CD4-positive, alpha-beta T cell treated with Interleukin-10 for 1 hour (primary cell): ENCODE measurements at places on chromosomes 4 and X.
A peak's percentile ranks its signal among the peaks of the same experiment; 100 is the strongest.

DNA sequence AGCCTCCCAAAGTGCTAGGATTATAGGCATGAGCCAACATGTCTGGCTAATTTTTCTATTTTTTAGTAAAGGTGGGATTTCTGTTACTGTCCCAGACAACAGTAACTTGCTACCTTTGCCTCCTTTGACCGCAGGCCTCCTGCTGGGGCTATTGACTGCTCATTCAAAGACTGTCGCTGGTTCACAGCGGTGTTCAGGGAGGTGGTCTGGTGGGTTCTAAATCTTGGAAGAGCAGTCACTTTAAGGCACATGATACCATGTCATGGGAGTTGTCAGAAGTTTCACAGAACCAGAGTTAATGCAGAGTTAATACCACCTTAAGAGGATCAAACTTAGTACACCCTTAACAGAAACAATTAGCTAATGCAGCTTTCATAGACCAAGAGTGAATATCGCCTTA lies 3.8 kb downstream of the ASMT start:
- DNase-seq = no peak

- DNase-seq = no peak
These were observed 173.9 kb downstream of the GRIA3 start for GRCh38 chrX:123357941-123358340.

DNA sequence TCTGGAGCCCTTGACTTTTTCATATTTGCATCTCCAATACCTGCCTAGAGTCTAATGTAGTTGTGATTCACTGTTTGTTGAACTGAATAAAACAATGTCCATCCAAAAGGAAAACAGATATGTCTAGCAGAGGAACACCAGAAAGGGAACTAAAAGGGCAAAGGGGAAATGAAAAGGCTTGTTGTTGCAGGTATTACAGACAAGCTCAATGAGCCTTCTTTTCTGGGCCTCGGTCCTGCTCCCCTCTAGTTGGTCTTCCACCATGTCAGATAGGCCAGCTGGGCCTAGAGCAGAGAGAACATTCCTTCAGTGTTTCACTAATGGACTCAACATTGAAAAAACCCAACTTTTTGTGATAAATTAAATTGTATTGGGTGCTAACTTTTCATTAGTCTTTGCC lies 55.4 kb downstream of the ZFX start:
- DNase-seq = no peak

DNA sequence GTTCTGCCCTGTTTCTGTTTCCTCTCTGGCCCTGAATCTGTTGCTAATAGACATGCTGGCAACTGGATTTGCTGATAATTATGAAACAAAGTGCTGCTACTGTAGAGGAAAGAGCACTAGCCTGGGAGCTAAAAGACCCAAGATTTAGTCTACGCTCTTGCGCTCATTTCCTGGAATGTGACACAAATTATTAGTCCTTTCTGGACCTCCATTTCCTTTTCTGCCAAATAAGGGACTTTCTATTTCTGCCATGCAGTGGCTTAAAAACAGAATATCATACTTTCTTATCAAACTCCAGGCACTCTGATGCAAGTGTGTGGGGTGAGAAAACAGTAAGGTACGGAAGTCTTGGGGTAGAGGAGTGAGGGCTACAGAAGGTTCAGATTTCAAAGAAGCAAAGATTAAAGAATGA lies 48.3 kb upstream of the GPR174 start:
- peak; percentile 68 for DNase-seq

- no peak for DNase-seq
These were observed 90.2 kb upstream of the SOD3 start for GRCh38 chr4:24705016-24705753.
